ENCODE measurements at places on chromosomes 1 and 21. TPM values are rescaled to one million over a fixed set of nuclear protein-coding genes. Genes with fewer than 3 reads are reported as not detected.
A peak's percentile ranks its signal among the peaks of the same experiment; 100 is the strongest.

LCA5L gene
- total RNA-seq, result 1.0 TPM

B3GALT5 gene
- total RNA-seq, result 0.76 TPM

DNTTIP2 gene
- 35.6 TPM for total RNA-seq

ELF3 gene
- total RNA-seq, result not detected

CSF3R gene
- total RNA-seq, result not detected

FHL3 gene
- 42.0 TPM for total RNA-seq

SLAMF8 gene
- total RNA-seq, result not detected

FAM177B gene
- not detected for total RNA-seq

DNA sequence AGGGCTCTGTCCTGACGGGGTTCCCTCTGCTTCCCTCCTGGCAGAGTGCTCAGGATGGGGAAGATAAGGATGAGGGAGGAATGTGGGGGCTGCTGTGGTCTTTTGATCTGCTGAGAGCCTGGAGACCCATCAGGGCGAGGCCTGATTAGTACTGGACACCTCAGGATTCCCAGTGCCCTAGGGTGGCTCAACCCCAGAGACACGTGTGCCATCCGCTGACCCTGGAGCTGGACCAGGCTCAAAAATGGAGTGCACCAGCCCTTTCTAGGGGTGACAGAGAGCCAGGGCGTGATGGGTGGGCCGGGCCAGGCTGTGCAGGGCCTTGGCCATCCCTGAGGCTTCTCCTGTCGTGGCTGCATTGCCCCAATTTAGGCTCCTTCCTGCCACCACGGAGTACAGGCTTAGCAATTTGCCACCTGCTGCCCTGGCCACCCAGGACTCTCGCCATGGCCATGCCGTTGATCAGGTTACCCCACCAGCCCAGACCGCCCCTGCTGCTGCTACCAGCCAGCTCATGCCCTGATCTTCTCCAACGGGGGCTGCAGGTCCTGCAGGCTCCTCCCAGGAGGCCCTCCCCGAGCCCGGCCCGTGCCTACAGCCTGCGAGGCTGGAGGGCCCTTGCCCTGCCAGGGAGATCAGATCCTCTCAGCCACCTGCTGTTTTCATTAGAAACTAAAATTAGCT, 9.5 kb downstream of the WNT4 start:
- no peak for DNase-seq

GRCh38 chr1:163161841-163162240, 40.9 kb downstream of the RGS5 start:
- no peak for DNase-seq

- DNase-seq, result no peak
Observed at GRCh38 chr1:81183553-81183952, 617.2 kb upstream of the ADGRL2 start.

DNA sequence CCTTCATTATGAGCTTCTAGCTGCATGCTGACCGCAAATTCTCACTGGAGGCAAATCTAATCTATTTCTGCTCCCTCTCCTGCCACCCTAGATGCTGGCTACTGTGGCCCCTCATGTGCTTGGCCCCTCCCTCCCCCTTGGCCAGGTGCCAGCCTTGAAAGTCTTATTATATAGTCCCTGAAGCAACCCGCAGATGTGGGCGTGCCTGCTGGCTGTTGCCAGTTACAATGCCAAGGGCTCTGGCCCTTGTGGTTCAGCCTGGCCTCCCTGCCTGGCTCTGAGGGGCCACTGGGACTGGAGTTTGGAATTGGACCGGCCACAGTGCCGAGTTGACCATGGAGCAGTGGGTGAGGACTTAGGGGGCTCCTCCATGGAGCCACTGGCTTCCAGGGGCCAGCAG, 78.9 kb upstream of the ACTRT2 start:
- no peak for DNase-seq

DNA sequence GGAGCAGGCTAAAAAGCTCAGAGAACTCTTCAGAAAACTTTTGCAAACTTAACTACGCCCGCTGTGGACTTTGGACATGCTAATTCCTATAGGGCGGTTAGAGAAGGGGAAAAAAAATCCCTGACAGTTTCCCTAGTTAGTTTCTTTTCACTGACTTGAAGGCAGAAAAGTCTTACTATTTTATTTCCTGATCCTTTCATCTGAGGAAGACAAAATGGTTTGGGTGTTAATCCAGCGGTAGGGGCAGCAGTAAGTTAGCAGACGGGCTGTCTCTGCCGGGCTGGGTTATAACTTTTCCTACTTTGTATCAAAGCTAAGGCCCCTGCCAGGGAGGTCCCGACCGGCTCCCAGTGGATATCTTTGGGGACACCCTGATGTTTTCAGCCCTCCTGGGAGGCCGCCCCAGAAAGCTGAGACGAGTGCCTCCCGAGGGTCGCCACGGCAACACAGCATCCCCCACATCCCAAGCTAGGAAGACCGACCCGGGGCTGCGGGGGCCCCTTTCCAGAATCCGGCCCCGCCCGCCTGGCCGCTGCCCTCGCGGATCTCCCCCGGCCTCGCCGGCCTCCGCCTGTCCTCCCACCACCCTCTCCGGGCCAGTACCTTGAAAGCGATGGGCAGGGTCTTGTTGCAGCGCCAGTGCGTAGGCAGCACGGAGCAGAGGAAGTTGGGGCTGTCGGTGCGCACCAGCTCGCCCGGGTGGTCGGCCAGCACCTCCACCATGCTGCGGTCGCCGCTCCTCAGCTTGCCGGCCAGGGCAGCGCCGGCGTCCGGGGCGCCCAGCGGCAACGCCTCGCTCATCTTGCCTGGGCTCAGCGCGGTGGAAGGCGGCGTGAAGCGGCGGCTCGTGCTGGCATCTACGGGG, 162.6 kb downstream of the RUNX1 start:
- DNase-seq, result no peak

- no peak for DNase-seq
Observed at GRCh38 chr1:156838972-156839371, 19.9 kb downstream of the INSRR start.

GRCh38 chr1:162855461-162856150, 5.4 kb downstream of the CCDC190 start:
- peak; percentile 67 for DNase-seq

GRCh38 chr1:244869364-244869827, 5.1 kb upstream of the HNRNPU start:
- DNase-seq, result no peak

GRCh38 chr1:183548116-183548515, 42.1 kb downstream of the NCF2 start:
- no peak for DNase-seq

GRCh38 chr1:177082855-177083693, 81.4 kb downstream of the ASTN1 start:
- peak; percentile 10 for DNase-seq

- no peak for DNase-seq
Observed at GRCh38 chr1:98842241-98842640, 162.4 kb downstream of the PLPPR5 start.

- no peak for DNase-seq
Observed at GRCh38 chr21:36232641-36233040, 76.0 kb downstream of the DOP1B start.

- no peak for DNase-seq
Observed at GRCh38 chr1:6464514-6464836, 1.5 kb downstream of the TNFRSF25 start.

- DNase-seq, result no peak
Observed at GRCh38 chr1:23566304-23566703, 7.0 kb upstream of the ID3 start.

GRCh38 chr1:58880592-58880991, 96.7 kb upstream of the JUN start:
- DNase-seq, result no peak

DNA sequence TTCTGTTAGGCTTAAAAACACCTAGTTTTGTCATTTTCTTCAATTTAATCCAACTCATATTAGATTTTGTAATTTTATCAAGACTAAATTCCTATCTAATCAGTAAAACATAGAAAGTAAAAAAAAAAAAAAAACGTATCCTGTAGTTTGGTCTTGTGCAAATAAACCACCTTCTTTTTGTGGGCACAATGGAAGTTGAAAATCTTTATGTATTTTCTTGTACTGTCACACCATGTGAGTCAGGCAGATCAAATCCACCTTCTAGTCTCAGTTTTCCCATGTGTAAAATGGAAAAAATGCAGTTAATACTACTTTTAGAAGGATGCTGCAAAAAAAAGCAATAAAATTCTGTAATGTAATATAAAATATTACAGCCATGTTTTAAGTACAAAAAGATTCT, 129.8 kb downstream of the CYYR1 start:
- no peak for DNase-seq

DNA sequence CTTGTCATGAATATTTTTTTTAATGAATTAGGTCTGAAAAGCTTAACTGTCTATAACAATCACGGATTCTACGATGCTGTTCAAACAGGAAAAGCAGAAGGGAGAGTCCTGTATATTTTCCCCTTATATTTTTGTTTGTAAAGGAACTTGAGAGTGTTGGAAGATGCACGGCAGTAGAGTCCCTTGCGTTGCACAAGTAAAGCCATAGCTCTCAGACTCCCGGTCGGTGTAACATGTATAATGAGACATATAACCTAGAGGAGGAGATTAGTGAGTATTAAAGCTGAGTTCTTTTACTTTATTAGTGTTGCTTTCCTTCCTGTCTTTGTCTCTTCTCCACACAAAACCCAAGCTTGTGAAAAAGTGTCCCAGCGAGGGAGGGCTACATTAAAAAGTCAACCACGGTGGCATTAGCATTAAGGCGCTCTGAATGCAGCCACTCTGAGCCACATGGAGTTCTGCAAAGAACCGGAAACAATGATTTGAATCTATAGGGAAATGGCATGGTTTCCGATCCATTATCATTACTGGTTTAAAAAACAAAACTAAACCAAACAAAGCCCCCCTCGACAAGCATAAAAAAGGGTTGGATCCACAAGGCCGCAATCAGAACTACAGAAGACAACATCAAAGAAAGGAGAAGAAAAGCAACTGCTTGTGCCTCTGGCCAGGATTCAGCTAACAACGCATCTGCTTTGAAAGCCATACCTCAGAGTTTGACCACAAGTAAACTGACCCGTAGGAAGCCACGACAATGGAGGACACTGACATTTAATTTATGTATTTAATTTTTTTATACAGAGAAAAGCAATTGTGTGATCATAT, 356.8 kb downstream of the LMO4 start:
- no peak for DNase-seq

GRCh38 chr1:39925721-39926342, 24.1 kb upstream of the MYCL start:
- no peak for DNase-seq
